ENCODE measurements at places on chromosomes 5 and 9.

GRCh38 chr9:137408651-137409405 is 14.1 kb downstream of the EXD3 start:
- no peak for DNase-seq

DNA sequence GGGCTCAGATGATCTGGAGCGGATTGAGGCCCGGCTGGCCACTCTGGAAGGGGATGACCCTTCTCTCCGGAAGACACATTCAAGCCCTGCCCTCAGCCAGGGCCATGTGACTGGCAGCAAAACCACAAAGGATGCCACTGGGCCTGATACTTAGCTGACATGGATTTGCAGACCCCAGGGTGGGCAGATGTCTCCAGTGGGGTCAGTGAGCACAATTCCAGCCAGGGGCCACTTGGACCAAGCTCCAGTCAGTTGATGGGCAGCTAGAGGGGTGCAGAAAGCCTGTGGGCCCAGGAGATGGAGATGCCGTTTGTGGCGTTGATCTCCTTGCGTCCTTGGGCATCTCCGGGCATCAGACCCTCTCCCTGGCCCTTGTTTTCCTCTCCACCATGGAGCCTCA is 46.7 kb downstream of the PSD2 start:
- DNase-seq = no peak

- peak; percentile 80 for DNase-seq
Observed at GRCh38 chr5:93607367-93608258, 24.6 kb downstream of the NR2F1 start.

DNA sequence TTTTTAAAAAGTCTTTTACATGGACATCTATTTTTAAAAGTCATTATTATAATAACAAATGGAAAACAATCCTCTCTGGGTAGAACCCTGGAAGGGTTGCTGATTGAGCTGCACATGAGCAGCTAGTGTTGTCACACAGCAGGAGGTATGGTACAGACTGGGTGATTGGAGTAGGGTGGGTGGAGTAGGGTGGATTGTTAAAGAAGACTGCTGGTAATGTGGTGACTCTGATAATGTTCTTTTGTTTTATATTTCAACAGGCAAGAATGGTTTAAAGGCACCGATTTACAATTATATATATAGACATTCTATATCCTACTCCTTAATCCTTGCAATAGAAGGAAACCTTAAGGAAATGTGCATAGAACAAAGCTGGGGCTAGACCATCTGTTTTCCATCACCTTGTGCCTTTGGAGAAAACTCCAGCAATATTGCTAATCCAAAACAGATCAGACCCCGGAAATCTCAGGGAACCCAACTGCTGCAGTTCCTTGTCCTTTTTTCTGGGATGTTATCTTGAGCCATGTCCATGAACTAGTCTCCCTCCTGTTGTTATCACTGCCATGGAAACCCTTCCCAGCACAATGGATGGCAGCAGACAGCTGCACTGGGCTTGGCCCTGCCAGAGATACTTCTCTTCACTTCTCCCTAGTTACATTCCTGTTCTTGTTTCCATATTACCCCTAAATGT is 129.7 kb downstream of the YIPF5 start:
- no peak for DNase-seq

DNA sequence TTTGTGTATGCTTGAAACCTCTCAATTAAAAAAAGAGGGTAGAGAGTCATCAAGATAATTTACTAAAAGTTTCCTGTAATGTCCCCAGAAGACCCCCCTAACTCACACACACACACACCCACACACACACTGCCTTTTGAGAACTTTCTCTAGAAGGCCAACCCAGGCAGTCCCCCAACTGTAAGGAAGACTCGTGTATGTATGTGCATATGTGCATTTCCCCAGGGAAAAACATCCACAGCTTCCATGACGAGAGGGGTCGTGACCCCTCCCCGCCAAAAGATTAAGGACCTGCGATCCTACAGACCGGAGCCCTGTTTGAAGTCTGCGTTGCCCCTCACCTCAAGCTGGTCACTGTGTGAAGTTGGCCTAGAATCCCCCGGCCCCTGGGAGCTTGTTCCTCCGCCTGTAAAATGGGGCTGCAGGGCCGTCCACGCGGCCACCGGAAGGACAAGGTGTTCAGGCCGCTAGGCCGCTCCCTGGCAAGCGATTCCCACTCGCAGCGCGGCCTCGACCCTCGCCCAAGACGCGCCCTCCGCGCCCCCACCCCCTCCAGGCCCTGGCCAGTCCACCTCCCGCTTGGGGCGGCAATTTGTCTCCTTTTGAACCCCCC is 435 bp upstream of the CDX1 start:
- no peak for DNase-seq

DNA sequence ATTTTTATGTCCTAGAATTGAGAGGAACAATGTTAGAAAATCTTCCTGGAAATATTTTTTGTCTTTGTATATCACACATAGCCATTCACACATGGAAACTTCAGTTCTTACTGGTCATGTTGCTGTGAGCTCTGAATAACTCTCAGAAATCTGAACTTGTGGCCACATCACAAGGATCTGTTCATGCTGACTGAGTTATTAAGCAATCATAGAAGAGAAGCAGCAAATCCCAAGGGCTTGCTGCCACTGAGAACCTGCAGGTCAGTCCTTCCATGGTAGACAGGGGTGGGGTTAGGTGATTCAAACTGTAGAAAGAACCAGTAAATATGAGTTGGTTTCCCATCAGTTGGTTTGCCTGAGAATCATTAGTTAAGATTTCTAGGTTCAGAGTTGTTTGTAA is 27.6 kb downstream of the SGCD start:
- no peak for DNase-seq

- no peak for DNase-seq
Observed at GRCh38 chr5:34897646-34898045, 17.7 kb downstream of the RAD1 start.

- DNase-seq = peak; percentile 15
Observed at GRCh38 chr5:180021900-180022299, 49.7 kb downstream of the RNF130 start.

DNA sequence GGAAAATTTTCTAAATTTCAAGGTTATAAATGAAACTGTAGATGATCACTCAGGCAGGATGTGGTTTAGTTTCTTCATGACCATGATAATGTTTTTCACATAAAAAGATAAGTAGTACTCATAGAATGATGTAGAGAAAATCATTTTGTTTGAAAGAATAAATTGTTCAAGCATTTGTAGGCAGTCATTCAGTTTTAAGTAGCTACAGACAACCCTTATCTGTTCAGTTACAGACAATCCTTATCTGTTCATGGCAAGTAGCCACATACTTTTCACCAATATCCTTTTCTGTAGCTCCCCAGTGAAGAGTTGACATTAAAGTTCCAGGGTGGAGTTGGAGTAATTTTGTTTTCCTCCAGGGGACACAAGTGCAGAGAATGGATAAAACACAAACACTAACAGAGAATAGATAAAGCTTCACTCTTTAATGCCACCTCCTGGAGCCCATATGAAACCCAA is 278.1 kb upstream of the TNC start:
- DNase-seq = peak; percentile 14

GRCh38 chr9:128150594-128151308 is 1.5 kb downstream of the LCN2 start:
- DNase-seq = no peak

DNA sequence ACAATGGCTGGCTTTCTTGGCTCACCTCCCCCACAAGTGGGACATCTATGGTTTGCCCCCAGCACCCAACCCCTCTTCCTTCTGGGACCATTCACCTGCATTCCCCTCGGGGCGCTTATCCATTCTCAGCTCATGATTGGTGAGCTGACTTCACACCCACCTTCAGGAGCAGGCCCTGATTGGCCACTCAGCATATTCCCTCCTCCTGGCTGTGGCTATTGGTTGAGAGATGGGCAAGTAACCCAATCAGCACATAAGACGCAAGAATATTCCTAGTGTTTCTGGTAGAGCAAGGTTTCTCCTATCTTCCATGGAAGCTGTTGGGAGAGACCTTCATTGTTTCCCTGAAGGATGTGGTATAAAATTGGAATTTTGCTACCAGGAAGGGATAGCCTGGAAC is 22.7 kb upstream of the UNC5A start:
- DNase-seq = no peak

DNA sequence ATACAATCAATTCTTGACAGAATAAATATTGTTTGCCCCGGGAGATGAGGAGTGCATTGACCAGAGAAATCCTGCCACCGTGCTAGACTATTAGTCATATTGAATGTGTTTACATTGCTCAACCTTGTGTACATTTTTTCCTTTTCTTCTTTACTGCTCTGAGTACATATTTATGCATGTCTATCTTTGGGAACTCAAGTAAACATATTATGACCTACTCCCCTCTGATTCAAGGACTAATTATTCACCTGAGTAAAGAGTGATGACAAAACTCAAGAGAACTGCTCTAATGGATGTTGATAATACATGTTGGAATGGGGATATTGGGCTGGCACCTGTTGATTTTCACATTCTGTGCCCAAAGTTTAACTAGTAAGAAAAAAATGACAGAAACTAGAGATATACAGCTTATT is 3.9 kb upstream of the SPINK1 start:
- DNase-seq = no peak

DNA sequence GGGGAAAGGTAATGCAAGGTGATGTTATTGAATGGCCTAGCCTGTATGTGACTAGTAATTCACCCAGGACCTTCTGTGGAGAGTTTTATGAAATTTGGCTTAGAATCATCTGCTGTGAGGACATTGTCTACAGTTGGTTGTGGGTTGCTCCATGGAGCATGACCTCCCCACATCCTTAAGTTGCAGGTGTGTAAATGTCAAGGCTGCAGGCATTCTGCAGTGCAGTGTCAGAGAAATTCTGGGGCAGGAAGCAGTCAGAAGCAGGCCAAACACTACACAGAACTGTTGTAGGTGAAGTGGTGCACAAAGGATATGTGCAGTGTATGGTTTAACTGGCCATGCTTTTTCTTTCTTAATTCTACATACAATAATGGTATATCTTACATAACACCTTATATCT is 588.3 kb downstream of the EBF1 start:
- peak; percentile 33 for DNase-seq

- no peak for DNase-seq
Observed at GRCh38 chr9:127832248-127832647, 22.2 kb downstream of the ENG start.

GRCh38 chr5:113757508-113757907 is 244.0 kb downstream of the YTHDC2 start:
- no peak for DNase-seq

GRCh38 chr9:134189470-134190231 is 25.3 kb upstream of the RNU6ATAC start:
- no peak for DNase-seq

DNA sequence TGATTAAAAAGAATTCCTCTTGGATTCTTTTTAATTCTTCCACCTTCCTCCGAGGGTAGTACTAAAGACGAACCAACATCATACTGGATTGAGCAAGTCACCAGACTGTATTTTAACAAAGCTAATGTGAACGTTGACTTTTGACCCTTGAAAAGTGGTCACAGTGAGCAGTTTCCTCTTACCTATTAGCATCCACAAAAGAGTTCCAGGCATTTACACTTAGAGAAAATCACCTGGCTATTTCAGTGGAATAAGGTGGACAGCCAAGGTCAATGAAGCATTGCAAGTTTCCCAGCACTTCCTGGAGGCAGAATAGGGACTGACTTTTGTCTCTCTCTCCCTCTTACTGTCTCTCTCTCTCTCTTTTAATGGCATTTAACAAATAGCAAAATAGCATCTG is 145.1 kb upstream of the DAB2 start:
- DNase-seq = no peak

- DNase-seq = no peak
Observed at GRCh38 chr5:64659289-64659688, 31.0 kb upstream of the SHISAL2B start.

GRCh38 chr9:36499174-36499890 is 73.4 kb upstream of the MELK start:
- DNase-seq = no peak

GRCh38 chr9:123615381-123615780 is 259.4 kb downstream of the CRB2 start:
- peak; percentile 6 for DNase-seq

DNA sequence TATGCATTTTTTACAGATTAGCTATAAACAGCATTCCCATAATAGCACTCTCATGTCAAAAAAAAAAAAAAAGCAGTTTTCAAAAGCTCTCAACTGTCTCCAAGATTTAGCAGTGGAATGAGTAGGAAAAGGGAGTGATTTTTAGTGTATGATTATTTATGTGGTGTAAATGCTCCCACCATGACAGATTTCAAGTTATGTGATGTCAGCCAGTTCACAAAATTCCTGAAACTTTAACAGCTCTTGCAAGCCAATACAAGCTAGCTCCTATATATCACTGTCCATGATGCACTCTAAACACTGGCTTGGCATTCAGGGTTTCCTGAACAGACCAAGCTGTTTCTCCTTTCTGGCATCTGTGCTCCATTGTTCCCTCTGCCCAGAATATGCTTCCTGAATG is 7.9 kb upstream of the ANKDD1B start:
- DNase-seq = no peak

GRCh38 chr5:129996896-129997295 is 92.6 kb downstream of the CHSY3 start:
- no peak for DNase-seq

GRCh38 chr5:41414598-41414997 is 95.8 kb downstream of the PLCXD3 start:
- DNase-seq = no peak

DNA sequence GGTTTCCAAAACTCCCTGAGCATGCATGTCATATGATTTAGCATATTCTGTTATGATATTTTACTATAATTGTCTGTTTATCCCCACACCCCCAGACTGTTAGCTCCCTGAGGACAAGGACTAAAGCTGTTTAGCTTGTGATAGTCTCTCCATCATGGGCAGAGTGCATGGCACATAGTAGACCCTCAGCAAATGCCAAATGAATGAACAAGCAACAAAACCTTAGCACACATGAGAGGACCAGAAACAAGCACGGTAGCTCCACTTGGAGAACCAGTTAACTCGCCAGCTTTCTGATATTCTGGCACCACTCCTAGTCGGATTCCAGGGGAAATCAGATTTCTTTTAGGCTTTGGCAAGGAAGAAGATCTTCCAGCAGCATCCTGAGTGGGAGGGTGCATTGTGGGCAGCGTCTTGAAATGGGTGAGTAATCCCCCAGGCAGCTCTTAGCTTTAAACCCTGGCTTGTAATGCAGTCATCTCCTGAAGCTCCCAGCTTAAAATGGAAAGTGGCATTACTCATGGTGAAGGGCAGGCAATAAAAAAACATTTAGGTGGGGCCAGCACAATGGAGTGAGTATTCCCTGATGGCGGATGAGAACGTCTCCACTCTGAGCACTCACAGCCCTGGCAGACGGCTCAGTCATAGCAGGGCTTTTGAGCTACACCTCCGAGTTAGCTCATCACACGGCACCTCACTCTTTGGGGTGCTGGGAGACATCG is 41.1 kb downstream of the FGF1 start:
- no peak for DNase-seq
